ENCODE measurements at places on chromosomes 6 and 20. TPM values are rescaled to one million over a fixed set of nuclear protein-coding genes. Genes with fewer than 3 reads are reported as not detected.
A peak's percentile ranks its signal among the peaks of the same experiment; 100 is the strongest.

DNA sequence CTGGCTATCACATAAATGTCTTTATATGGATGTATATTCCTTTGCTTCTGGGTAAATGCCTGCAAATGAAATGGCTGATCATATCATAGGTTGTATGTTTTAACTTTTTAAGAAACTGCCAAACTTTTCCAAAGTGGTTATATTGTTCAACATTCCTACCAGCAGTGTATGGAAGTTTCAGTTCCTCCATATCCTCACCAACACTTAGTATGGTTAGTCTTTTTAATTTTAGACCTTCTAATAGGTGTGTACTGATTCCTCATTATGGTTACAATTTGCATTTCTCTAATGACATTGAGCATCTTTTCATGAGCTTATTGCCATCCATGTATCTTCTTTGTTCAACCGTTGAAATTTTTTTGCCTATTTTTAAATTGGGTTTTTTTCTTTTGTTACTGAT is 155.4 kb downstream of the ZFAND3 start:
- no peak for DNase-seq

The SOX4 gene
- 90.2 TPM for total RNA-seq

The HLA-G gene
- not detected for total RNA-seq

- no peak for DNase-seq
These were observed 68.9 kb upstream of the NCOA3 start for GRCh38 chr20:47432834-47433210.

DNA sequence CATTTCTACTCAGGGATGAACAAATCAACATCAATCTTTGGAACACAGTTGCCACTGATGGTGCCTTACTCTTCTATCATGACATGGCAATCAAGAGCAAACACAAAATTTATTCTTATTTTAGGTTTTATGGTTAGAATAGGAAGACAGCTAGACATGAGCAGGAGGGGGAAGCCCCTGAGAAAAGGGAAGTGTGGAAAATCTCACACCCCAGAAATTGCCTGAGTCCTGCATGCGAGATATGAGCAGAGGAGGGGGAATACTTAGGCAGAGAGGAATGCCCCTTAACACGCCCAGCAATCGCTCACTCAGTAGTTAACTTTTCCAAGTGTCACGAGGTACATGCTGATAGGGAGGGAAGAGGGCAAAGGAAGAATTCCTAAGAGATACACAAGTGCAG is 79.3 kb downstream of the PLG start:
- no peak for DNase-seq

GRCh38 chr6:143449714-143450452 is 612 bp downstream of the ADAT2 start:
- DNase-seq = peak; percentile 93

DNA sequence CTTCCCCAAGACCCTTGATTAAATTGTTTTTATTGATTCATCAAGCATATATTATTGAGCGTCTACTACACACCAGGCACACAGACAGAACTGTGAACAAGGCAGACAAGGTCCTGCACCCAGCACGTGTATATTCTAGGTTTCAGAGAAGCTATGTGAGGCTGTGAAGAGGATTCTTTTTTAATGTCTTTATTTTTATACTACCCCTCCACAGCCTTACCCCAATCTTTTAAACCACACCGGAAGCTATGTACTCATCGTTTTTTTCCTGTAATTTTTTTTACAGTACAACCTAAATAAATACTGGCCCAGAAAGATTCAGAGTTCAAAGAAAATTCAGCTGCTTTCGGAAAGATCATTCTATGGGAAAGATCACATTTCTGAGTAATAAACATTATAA is 10.0 kb downstream of the SGK1 start:
- DNase-seq = no peak

GRCh38 chr20:57953638-57954037 is 243.8 kb upstream of the PMEPA1 start:
- DNase-seq = no peak

The SSTR4 gene
- not detected for total RNA-seq

The RNF217 gene
- 11.8 TPM for total RNA-seq

The CTCFL gene
- not detected for total RNA-seq

DNA sequence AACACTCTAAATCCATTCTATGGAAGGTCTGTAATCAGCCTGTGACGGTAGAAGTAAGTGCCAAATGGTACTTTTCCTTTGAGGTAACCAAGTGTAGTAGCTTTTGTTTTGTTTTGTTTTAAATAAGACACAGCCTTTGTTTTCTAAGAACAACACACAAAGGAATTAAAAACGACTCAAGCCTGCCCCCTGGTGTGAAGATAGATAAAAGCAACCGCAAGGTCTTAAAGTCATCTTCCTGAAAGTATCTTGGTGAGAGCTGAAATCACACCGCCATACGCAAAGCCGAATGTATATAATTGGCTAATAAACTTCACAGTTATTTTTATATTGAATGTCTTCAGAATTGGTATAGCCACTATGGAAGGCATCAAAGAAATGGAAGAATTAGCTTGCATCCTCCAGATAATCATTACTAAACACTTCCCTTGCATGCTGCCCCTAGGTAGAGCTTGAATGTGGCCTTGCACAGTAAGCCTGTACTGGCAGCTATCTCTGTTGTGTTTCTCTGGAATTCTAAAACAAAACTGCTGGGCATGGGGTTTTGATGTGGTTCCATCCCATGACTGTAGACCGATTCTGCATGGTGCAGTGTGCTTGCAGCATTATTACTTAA is 95.6 kb downstream of the LAMP5 start:
- DNase-seq = no peak

The GPX5 gene
- total RNA-seq = not detected

The LST1 gene
- total RNA-seq = 74.9 TPM

The DLL1 gene
- 1.3 TPM for total RNA-seq

- DNase-seq = no peak
These were observed 2.6 kb upstream of the MUC22 start for GRCh38 chr6:31007694-31008093.

The TSPO2 gene
- total RNA-seq = not detected

DNA sequence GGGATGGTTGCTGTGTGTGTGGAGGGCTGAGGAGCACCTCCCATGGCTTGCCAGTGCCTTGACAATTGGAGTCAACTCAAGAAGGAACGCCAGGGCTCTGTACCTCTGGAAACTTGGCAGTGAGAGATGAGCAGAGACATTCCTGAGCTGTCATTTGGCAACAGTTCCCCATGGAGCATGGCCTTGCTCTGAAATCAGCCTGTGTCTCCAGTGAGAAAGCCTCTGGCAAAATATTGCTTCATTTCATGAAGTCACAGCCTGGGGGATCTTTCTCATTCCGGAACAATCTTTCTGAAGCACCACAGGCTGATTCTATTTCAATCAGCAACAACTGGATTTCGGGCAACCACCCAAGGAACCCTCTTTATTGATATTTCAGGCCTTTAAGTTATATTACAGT is 52.2 kb upstream of the FNDC1 start:
- DNase-seq = no peak

DNA sequence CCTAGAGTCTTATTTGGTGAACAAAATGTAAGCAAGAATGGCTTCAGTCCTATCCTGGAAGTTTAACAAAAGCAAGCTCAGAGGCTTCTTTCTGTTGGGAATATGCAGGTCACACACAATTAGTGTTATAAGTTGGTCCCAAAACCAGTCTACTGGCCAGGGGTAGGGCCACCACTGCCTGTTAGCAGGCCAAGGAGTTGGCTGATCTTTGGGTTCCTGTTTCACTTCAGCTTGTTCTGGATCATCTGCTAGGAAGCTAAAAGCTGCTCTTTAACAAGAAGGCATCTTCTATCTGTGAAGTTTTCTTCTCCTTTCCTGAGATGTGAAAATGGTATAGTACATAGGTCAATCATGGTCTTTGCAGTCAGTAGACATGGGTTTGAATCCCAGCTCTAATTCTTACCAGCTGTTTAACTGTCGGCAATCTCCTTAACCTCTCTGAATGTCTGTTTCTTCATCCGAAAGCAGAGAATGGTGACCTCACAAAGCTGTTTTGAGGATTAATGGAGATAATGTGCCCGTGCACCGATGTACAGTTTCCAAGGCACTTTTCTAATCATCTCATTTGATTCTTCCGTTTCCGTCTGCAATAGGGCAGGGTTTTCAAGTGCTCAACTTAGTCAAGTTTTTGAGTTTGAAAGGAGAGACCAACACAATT is 271.2 kb upstream of the TAB2 start:
- DNase-seq = no peak

DNA sequence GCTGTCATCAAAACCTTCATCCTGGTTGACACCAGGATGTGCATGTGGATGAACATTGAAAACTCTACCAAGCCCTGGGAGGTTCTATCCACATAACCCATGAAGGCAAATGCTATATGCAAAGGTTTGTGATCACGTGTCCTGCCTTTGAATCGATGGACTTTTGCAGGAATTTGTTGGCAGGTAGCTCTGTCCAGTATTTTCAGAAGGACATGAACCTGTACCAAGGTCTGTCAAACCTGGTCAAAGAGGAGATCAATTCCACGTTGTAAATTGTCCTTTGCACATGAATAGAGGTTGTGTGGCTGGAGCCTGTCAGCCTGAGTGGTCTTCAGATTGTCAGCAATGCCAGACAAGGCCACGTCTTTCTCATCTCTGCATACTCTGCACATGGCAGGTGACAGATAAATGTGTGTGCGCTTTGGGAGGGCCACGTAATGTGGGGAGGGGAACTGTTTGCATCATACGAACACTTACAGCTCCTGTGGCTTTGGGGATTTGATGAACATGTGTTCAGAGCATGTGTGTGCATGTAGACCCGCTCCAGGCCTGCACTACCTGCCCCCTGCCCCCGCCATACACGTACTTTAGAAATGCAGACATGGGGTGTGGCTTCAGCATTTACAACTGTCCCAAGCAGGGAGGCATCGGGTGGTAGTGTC is 169.1 kb downstream of the ERMARD start:
- no peak for DNase-seq

The PKIB gene
- not detected for total RNA-seq

The FAXC gene
- total RNA-seq = under 0.01 TPM

- no peak for DNase-seq
These were observed 16.3 kb downstream of the CENPQ start for GRCh38 chr6:49479308-49479970.

The MAP3K4 gene
- 17.2 TPM for total RNA-seq

DNA sequence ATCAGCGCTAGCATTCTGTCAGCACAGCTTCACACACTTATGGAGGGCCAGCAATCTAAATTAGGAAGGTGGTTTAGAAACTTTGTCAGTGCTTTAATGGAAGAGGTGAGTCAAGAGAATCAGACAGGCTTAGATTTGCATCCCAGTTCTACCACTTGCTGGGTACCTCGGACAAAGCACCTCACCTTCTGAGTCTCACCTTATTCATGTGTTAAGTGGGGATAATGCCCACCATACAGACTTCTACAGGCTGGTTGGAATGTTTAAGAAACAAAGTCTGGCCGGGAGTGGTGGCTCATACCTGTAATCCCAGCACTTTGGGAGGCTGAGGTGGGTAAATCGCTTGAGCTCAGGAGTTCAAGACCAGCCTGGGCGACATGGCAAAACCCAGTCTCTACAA is 12.2 kb upstream of the STK35 start:
- DNase-seq = no peak

The INSM1 gene
- not detected for total RNA-seq

DNA sequence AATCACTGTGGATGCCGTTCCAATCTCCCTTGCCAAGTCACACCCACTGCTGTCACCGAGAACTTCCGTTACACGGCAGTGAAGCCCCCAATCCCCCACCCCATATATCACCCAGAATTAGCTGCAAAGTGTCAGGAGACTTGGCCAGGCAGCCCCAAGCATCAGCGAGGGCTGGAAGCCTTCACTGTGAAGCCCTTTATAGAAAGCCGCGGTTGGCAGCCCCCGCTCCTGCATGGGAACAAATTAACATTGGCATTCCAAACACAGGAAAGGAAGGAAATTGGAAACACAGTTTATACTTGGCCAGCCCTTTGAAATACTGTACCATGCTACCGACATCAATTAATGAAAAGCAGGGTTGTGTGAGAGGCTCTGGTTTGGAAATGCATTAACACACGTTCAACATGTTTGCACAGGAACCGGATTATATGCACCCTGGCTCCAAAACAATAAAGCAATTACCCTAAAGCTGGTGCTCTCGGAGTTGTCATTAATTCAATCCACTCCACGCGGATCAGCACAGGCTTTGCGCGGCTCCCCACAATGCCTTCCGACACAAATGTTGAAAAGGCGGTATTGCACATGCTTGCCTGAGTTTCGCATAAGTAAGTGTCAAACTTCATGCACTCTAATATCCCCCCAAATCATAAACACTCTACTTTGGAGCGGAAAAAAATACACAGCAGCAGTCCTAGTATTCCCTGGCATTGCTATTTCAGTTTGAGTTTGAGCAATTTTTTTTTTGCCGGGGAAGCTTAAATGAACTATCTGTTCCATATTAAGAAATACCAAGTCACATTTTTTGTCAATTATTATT is 7.1 kb downstream of the BMP7 start:
- no peak for DNase-seq

- no peak for DNase-seq
These were observed 53.7 kb downstream of the JARID2 start for GRCh38 chr6:15299430-15300131.

GRCh38 chr6:111683157-111683556 is 77.5 kb upstream of the TRAF3IP2 start:
- DNase-seq = no peak

- DNase-seq = no peak
These were observed 91.1 kb downstream of the ATXN1 start for GRCh38 chr6:16670183-16670582.

The CLVS2 gene
- total RNA-seq = under 0.01 TPM

- DNase-seq = no peak
These were observed 211.4 kb upstream of the TSHZ2 start for GRCh38 chr20:52760791-52761190.

The PTCHD4 gene
- under 0.01 TPM for total RNA-seq

GRCh38 chr6:164184410-164184809 is 769.9 kb downstream of the QKI start:
- no peak for DNase-seq

The NR2E1 gene
- total RNA-seq = not detected

The ADGRF1 gene
- total RNA-seq = 0.27 TPM

DNA sequence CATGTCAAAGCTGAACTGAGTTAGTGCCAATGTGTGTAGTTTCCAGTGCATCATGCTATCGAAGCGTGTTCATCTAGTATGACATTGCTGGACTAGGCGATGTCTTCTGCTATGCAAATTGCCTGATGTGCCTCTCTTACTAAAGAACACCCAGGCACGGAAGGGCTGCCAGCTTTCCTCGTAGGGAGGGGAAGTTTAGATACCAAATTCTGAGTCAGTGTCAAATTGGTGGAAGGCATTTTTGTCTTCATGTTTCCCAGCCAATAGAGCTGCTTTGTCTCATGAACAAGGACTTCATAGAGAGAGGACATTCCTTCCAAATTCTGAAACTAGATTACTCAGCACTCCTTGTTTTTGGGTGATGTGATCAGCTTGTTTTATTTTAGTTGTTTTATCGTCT is 320.1 kb downstream of the BTBD3 start:
- DNase-seq = no peak

GRCh38 chr20:8795404-8795803 is 273.5 kb upstream of the PLCB4 start:
- no peak for DNase-seq

The DEFB124 gene
- total RNA-seq = not detected

The CDH26 gene
- total RNA-seq = 8.1 TPM
